ENCODE measurements at places on chromosomes 6 and 20.

GRCh38 chr6:166744223-166745134 lies 117.4 kb upstream of the RPS6KA2 start:
- no peak for DNase-seq

DNA sequence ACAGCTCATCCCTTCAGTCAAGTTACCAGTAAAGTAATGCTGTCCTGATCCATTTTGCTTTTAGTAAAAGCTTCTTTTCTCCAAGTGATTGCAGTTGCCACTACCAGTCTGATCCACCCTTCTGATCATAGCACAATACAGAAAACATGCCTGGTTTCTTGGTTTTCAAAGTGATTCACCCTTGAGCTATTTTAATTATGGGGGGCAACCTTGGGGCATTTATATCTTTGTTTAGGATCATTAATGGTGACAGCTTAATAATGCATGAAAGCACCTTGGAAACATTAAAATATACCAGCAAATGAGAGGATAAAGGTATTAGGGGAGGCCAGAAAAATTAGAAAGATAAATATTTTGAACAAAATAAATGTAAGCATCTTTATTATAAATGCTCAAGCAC lies 38.4 kb downstream of the LRRC1 start:
- DNase-seq = no peak

DNA sequence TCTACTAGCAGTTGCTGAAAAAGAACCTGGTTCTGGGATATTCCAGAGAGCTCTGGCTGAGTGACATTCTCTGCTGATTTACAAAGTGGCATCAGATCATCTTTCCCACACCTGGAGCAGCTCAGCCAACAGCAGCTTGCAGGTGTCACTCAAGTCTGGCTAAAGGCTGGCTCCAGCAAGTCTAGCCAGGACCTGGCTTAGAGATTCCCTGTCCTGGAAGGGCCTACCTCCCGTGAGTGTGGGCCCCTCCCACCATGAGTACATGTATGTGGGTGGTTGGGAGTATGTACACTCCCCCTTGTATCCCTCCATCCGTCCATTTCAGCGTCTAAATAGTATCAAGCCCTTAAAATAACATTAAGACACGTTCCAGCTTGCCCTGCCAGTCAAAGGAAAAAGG lies 539.3 kb upstream of the ID4 start:
- no peak for DNase-seq

DNA sequence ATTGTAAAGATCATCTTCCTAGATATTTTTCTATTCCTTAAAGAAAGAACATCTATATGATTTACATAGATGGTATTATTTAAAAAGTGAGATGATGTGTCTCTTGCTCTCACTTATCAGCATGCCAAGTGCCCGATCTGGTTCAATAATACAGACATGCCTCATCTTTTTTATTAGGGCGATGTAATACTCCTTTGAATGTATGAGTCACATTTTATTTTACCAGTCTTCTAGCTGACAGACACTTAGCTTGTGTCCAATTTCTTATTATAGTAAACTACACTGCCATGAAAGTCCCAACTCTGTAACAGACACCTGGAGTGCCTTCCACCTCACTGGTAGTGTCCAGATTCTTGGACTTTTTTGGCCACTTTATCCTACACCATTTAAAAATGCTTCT lies 586.6 kb upstream of the BTBD3 start:
- DNase-seq = no peak

- peak; percentile 34 for DNase-seq
Measured at GRCh38 chr20:12171923-12172524, 254.3 kb downstream of the BTBD3 start.

- peak; percentile 19 for DNase-seq
Measured at GRCh38 chr6:28673787-28674671, 148.3 kb downstream of the GPX5 start.

- DNase-seq = no peak
Measured at GRCh38 chr20:52529826-52530225, 338.2 kb upstream of the ZFP64 start.

All from GM04504 (cell line).